ENCODE measurements at places on chromosomes 6 and 20.

DNA sequence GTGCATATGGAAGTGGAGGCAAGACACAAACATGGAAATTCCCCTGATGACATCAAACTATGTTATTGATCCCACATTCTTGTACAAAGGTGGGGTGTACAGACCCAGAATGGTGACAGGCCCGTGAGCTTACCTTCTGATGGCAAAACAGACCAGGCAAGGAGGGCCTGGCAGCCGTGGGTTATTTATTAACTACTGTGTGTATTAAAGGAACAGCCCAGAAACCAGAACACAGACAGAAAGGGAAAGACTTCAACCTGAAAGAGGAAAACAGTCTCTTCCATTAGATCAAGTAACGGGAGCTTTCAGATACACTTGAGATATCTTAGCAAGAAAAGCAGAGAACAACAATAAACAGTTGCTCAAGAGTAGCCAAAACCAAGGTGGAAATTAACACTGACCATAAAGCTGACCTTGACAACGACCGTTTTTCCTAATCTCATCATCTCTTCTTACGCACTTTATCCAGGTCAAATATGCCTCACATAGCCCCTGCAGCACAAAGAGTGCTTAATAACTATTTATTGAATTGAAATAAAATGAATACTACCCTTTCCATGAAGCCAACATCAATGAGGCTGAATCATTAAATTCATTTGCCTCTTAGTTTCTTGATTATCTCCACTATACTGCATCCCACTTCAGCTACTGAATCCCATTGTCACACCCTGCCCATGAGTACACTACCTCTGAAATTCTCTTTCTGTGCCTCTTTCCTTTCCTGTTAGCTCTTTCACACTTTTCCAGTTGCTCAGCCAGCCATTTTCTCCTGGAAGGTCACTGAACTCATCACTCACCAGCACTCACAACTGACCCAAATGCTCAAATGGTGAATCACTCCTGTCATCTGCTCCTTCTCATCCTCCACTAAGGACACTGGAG lies 67.4 kb downstream of the MOXD1 start:
- peak; percentile 71 for ATAC-seq

- ATAC-seq = no peak
These were observed 29.6 kb downstream of the PAK5 start for GRCh38 chr20:9809271-9809670.

DNA sequence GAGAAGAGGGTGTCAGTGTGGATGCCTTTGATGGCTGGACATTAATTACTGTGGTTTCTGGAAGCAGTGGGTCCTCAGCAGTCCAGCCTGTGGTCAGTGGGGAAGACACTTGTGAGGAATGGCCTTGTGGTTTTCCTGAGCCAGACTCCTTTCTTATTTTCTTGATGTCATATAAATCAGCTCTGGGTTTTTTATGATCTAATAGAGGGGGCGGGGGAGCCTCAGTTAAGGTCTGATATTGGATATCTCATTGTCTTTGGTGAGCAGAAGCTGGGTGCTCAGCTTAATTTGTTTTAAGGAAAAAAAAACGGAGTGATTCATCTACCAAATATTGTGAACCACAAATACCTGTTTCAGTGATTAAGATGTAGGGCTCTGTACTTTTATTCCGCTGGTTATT lies 62.1 kb downstream of the OTOR start:
- ATAC-seq = no peak

DNA sequence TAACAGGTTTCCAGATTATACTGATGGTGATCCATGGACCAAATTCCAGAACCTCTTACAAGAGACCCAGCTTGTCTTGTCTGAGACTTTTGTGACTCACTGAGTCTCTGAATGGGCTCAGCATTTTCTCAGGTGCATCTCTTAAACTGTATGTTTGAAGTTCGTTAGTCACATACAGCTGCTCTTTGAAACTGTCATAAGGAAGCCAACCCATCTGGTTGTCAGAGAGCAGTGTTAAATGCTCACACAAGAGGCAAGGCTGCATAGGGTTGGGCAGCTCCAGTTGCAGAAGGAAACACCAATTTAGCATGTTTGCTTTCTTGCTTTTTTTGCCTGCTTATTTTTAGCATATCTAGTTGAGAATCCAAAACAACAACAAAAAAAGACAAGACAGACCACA lies 47.1 kb downstream of the TRIM27 start:
- no peak for ATAC-seq

GRCh38 chr20:582204-582603 lies 27.9 kb downstream of the TCF15 start:
- no peak for ATAC-seq

GRCh38 chr20:34954904-34955230 lies 739 bp downstream of the GSS start:
- ATAC-seq = peak; percentile 11

GRCh38 chr6:82970839-82971238 lies 94.8 kb downstream of the UBE3D start:
- ATAC-seq = no peak

- peak; percentile 82 for ATAC-seq
These were observed 35.0 kb downstream of the FOXF2 start for GRCh38 chr6:1424306-1424927.

DNA sequence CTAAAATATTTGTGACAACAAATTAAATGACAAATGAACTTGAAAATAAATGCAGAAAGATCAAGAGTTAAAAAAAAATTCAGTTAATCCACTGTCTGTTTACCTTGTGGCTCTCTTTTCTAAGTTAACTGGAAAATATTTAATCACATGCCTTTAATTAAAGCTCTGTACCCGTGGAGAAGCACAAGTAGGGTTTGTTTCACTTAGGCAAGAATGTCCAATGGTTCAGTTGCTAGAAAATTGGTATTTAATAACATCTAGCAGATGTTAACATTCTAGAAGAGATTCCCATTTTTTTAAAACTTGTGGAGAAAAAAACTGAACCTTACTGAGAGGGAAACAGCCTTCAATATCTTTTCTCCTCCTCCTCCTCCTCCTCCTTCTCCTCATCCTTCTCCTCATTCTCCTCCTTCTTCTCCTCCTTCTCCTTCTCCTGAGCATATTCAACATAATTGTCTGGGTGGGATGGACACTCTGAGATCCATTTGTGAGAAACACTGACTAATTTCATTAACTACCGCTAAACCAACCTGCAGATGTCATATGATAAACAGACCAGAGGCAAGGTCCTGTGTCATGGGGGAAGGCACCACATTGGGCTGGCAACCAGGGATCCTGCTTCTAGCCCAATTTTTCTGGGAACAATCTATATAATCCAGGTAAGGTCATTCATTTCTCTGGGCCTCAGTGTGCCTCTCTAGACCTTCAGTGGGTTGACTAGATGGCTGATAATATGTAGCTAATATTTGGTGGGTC lies 44.1 kb upstream of the AKIRIN2 start:
- no peak for ATAC-seq

GRCh38 chr20:7193681-7194080 lies 426.2 kb downstream of the BMP2 start:
- no peak for ATAC-seq

DNA sequence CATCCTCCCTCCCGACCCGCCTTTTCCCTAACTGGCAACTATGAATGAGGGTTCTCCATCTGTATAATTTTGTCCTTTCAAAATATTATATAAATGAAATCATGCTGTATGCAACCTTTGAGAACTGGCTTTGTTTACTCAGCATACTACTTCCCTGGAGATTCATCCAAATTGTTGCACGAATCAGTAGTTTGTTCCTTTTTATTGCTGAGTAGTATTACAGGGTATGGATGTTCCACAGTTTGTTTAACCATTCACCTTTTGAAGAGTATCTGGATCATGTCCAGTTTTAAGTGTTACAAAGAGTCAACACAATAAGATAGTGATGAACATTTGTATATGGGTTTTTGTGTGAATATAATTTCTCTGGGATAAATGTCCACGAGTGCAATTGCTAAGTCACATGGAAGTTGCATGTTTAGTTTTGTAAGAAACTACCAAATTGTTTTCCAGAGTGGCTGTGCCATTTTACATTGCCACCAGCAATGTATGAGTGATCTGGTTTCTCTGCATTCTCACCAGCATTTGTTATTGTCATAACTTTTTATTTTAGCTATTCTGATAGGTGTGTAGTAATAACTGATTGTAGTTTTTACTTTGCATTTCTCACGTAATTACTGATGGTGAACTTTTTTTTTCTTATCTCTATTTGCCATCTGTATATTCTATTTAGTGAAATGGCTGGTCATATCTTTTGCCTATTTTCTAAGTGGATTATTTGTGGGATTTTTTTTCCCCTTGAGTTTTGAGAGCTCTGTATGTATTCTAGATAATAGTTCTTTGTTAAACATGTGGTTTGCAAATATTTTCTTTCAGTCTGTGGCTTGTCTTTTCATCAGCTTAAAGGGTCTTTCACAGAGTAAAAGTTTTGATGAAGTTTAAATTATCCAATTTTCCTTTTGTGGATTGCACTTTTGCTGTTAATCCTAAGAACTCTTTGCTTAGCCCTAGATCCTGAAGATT lies 14.4 kb upstream of the RNF24 start:
- no peak for ATAC-seq

DNA sequence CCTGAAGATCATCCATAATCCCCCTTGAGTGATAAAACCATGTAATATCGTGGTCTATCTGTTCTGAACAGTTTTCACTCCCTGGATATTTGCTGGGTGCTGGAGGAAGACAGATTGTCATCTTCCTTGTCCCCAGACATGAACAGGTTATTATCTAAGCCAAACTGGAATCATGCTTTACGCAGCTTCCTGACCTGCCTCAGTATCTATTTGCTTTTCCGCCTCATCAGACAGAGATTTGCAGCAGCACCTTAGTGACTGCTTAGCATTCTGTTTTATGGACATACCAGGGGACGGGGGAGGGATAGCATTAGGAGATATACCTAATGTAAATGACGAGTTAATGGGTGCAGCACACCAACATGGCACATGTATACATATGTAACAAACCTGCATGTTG lies 124.6 kb downstream of the SLC23A2 start:
- no peak for ATAC-seq

- no peak for ATAC-seq
These were observed 593.0 kb downstream of the GRIK2 start for GRCh38 chr6:101986476-101986875.

GRCh38 chr6:68326762-68327161 lies 308.3 kb upstream of the ADGRB3 start:
- no peak for ATAC-seq

- no peak for ATAC-seq
These were observed 1349.8 kb upstream of the GJE1 start for GRCh38 chr6:140782941-140783340.

GRCh38 chr20:11796026-11796425 lies 121.7 kb upstream of the BTBD3 start:
- no peak for ATAC-seq

GRCh38 chr20:46010491-46011391 lies 2.0 kb downstream of the MMP9 start:
- peak; percentile 35 for ATAC-seq

GRCh38 chr6:22029171-22029570 lies 267.7 kb downstream of the PRL start:
- ATAC-seq = no peak

GRCh38 chr6:16473908-16474771 lies 235.8 kb downstream of the GMPR start:
- ATAC-seq = no peak

DNA sequence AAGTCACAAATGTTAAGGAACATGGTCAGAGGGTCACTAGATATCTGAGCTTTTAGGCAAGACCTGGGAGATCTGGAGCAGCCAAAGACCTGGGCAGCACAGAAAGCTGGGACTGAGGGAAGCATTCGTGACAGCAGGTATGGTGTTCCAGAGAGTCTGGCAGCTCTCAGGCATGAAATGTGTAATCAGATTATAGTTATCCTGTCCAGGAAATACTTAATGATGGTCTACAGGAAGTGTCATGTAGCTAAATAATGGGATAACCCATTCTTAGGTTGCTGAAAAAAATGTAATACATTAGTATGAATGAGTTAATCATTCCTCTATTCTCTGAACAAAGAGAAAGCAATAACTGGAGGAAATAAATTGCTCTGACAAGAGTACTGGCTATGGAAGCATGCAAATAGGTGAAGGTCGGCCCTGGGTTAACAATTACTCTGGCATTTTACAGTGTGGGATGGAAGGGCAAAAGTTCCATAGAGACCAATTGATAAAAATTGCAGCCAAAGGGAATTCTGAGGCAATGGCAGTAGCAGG lies 740.5 kb downstream of the CBLN4 start:
- no peak for ATAC-seq

DNA sequence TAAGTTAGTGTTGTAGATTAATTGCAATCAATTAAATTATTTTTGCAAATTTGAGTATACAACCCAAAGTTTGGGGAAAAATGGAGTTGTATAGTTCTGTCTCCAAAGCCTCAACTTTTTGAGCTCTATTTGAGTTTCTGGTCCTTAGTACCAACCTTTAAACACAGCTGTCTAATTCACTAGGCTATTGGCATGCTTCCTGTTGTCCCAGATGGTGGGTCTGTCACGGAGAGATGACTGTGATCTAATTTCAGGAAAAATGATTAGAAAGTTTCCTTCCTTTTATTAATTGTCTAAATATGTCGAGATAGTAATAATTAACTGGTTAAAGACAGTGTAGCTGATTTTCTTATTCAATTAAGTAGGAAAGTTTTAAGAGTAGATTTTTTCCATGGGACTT lies 109.6 kb downstream of the SCAF8 start:
- no peak for ATAC-seq

GRCh38 chr20:34403908-34404307 lies 40.8 kb downstream of the ITCH start:
- ATAC-seq = no peak

DNA sequence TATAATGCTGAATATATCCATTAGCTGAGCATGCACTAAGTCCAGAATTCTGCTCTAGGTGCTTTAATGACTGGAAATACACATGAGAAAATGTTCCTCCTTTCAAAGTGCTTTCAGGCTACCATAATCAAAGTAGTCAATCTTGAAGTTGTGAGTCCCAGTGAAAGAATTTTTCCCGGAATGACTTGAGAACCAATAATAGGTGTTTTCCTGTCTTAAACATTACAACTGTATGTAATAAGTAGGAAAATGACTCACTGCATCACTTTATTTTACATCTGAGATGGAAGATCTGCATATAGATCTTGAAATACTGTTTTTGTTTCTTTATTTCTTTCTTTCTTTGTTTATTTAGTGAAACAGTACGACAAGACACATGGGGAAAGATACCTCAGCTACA lies 437.4 kb upstream of the JAG1 start:
- ATAC-seq = no peak

- no peak for ATAC-seq
These were observed 143.2 kb downstream of the PREX1 start for GRCh38 chr20:48684501-48685041.

GRCh38 chr20:2624190-2624589 lies 28.2 kb upstream of the NOP56 start:
- no peak for ATAC-seq
